Activated T-helper 1 cell treated with anti-CD3 and anti-CD28 coated beads, Interleukin-12 subunit alpha, Interleukin-12 subunit beta, Interleukin-2, Interleukin-4 antibody, amounts not matched to agents 30 ng/mL and 10 ng/mL and 1 ng/mL, durations not matched to agents 14 hours and 24 hours and 36 hours (primary cell): ENCODE measurements at places on chromosomes 13 and 19. TPM values are rescaled to one million over a fixed set of nuclear protein-coding genes. Genes with fewer than 3 reads are reported as not detected.

Gene CFAP97D2
- total RNA-seq: not detected in 2 replicates

GRCh38 chr13:111216166-111216960, 101.3 kb downstream of the ARHGEF7 start:
- H3K4me1 ChIP-seq: peaks cover 24% of the 10 kb centered on the region
- no peaks in the 10 kb centered on the region for H3K27me3 ChIP-seq
- peaks cover 19% of the 10 kb centered on the region for H3K36me3 ChIP-seq
- H3K4me3 ChIP-seq: no peak overlapping the region
- no peak overlapping the region for H3K27ac ChIP-seq

DNA sequence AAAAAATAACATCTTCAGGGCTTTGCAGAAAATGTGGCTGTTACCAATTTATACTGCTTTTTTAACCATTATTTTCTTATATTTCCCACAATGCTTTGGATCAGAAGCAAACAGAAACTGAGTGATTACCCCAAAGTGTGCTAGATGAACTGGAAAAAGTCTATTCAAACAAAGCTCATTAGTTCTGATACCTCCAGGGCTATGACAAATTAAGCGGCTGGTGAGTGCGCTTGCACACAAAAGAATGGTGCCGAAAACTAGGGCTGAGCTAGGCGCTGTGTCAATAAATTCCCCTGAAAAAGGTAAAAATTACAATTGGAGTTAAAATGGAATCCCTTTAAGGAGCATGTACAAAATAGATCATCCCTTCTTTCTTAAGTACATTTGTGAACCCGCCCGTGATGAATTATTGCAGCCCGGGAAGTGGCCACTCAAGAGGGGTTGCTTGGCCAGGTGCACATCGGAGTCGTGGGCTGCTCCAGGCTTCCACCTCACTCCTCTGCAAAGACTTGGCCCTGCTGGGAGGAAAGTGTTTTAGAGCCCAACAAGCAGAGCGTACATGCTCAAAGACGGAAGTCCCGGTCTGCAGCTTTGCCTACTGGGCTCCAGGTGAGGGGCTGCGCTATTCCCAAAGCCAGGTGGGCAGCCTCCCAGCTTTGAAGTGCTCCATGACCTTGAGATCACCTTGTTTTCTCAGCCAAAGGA, 164.0 kb upstream of the ZNF507 start:
- no peak overlapping the region for H3K27ac ChIP-seq
- no peaks in the 10 kb centered on the region for H3K4me1 ChIP-seq
- no peak for DNase-seq
- no peaks in the 10 kb centered on the region for H3K27me3 ChIP-seq
- H3K36me3 ChIP-seq: no peaks in the 10 kb centered on the region

Gene C19orf73
- total RNA-seq: 2.6 and 2.9 TPM in 2 replicates

- H3K4me1 ChIP-seq: no peaks in the 10 kb centered on the region
- DNase-seq: no peak
- H3K36me3 ChIP-seq: peaks cover 6% of the 10 kb centered on the region
Observed at GRCh38 chr13:27667946-27668345, 46.3 kb downstream of the POLR1D start.

Gene CEACAM3
- not detected in 2 replicates for total RNA-seq

DNA sequence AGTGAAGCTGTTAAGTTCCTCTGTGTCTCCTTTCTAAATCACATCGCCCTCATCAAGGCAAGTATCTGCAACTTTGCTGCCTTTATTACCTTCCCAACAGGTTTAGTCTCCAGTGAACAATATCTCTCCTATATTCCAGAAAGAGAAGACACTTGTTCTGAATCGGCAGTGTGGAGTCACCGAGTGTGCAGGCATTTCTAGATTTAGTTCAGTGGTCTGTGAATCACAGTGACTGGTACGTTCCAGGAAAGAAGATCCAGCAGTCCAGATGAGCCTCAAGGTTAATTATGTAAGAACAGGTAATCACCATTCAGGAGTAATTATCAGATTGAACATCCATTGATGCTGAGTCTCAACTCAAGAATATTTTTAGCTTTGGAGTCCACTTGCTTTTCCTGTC, 497.0 kb downstream of the FOXO1 start:
- DNase-seq: no peak
- no peaks in the 10 kb centered on the region for H3K36me3 ChIP-seq
- no peak overlapping the region for H3K27ac ChIP-seq
- H3K4me1 ChIP-seq: peaks cover 29% of the 10 kb centered on the region

Gene ZNF791
- 23.5 and 29.0 TPM in 2 replicates for total RNA-seq

- H3K27me3 ChIP-seq: peaks cover 3% of the 10 kb centered on the region
- H3K4me3 ChIP-seq: no peak overlapping the region
- DNase-seq: no peak
- no peaks in the 10 kb centered on the region for H3K36me3 ChIP-seq
- H3K27ac ChIP-seq: no peak overlapping the region
Observed at GRCh38 chr19:30497034-30497433, 124.8 kb downstream of the ZNF536 start.

DNA sequence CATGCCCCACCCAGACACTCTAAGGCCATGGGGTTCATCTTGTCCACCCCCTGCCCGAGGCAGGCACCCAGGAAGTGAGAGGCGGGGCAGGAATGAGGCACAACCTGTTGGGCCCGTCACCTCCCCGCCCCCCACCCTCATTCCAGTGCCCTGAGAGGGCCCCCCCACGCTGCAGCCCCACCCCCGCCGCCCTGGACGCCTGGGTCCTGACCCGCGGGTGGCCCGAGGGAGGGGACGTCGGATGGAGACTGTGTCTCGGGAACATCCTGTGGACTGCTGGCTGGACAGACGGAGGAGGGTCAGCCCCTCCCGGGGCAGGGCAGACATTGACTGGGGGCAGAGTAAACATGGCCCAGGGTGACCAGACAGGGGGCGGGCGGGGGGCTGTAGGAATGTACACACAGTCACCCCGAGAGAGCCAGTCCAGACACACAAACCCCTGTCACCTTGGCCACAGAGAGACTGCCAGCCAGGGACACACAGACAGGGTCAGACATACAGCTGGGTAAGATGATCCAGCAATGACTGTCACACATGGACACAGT, 7.4 kb upstream of the JUNB start:
- H3K27ac ChIP-seq: no peak overlapping the region
- H3K36me3 ChIP-seq: no peaks in the 10 kb centered on the region
- peak overlapping the region; percentile 70 for H3K4me3 ChIP-seq
- peaks cover 32% of the 10 kb centered on the region for H3K4me1 ChIP-seq

GRCh38 chr19:4497770-4498389, 20.4 kb downstream of the PLIN4 start:
- peaks cover 2% of the 10 kb centered on the region for H3K36me3 ChIP-seq
- H3K27ac ChIP-seq: no peak overlapping the region
- H3K4me3 ChIP-seq: no peak overlapping the region
- no peak for DNase-seq
- H3K4me1 ChIP-seq: no peaks in the 10 kb centered on the region

DNA sequence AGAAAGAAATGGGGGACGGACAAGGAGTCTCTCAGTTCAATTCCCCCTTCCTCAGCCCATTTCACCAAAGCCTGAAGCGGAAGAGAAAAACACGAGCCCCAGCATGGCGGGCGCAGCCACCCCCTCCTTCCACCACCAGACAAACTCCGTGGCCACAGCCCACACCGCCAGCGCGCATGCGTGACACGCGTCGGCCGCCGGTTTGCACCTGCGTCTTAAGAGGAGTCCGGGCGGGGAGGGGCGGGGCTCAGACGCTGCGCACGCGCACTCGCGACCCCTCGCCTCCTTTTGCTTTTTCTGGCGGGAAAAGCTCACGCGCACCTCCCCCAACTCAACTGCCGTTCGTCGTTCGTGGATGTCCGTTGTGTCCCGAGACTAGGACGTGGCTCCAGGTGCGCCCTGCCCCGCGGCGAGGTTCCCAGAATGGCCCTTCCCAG, at the start of gene KASH5:
Gene KASH5, plus strand, starts transcription at position 314 of the 437 bp plus-strand sequence. CDS start 2,635 bp downstream, outside the sequence.
- peaks cover 8% of the 10 kb centered on the region for H3K27me3 ChIP-seq
- H3K4me1 ChIP-seq: peaks cover 12% of the 10 kb centered on the region
- DNase-seq: peak; percentile 62
- no peak within 1 kb of the TSS for H3K4me3 ChIP-seq
- no peak within 1 kb of the TSS for H3K27ac ChIP-seq
- no peaks in the 10 kb centered on the region for H3K36me3 ChIP-seq

Gene ZSCAN1
- not detected in 2 replicates for total RNA-seq

Gene OLFM2
- 0.78 and 1.6 TPM in 2 replicates for total RNA-seq

DNA sequence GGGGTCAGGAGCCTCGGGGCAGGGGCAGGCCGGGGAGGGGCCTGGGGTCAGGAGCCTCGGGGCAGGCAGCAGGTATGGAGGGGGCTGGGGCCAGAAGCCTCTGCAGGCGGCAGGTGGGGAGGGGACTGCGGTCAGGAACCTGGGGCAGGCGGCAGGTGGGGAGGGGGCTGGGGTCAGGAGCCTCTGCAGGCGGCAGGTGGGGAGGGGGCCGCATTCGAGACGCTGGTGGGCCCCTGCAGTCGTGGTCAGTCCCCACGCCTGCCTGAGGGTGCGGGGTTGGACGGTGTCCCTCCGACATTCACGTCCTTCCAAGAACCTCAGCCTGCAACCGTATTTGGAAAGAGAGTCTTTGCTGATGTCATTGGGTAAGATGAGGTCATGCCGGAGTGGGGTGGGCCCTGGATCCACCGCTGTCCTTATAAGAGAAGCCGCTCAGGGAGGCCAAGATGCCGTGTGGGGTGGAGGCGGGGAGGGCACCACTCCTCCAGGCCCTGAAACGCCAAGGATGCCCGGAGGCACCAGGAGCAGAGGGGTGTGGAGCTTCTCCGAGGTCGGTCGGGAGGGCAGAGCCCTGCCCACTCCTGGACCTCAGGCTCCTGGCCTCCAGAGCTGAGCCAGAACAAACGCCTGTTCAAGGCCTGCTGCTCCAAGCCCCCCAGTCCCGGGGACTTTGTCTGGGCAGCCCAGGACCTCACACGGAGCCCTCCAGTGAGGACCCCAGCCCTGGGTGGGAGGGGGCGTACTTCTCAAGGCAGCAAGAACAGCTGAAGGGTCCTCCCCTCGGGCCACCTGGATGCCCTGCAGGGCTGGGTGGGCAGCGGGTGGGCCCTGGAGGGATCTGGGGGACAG, 30.1 kb downstream of the PIP5K1C start:
- no peaks in the 10 kb centered on the region for H3K27me3 ChIP-seq
- DNase-seq: no peak
- peaks cover 7% of the 10 kb centered on the region for H3K36me3 ChIP-seq
- no peaks in the 10 kb centered on the region for H3K4me1 ChIP-seq
- no peak overlapping the region for H3K4me3 ChIP-seq
- H3K27ac ChIP-seq: no peak overlapping the region

DNA sequence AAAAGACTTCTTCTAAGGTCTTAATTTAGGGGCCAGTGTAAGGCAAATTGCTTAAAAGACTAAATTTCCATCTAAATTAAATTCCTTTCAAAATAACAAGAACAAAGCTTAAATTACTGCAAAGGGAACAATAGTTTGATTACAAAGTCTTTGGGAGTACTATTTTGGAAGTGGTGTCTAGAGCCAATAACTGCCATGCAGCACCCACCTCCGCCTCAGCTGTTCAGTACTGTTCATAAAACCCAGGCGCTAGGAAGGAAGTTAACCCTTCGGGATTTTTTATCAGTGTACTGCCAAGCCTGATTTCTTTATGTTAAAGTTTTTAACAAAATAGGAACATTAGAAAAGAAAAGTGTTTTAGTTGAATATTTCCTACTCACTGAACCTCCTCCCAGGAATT, 210.1 kb downstream of the LIG4 start:
- no peaks in the 10 kb centered on the region for H3K4me1 ChIP-seq
- H3K27me3 ChIP-seq: no peaks in the 10 kb centered on the region
- no peak overlapping the region for H3K4me3 ChIP-seq
- DNase-seq: no peak
- H3K27ac ChIP-seq: no peak overlapping the region

DNA sequence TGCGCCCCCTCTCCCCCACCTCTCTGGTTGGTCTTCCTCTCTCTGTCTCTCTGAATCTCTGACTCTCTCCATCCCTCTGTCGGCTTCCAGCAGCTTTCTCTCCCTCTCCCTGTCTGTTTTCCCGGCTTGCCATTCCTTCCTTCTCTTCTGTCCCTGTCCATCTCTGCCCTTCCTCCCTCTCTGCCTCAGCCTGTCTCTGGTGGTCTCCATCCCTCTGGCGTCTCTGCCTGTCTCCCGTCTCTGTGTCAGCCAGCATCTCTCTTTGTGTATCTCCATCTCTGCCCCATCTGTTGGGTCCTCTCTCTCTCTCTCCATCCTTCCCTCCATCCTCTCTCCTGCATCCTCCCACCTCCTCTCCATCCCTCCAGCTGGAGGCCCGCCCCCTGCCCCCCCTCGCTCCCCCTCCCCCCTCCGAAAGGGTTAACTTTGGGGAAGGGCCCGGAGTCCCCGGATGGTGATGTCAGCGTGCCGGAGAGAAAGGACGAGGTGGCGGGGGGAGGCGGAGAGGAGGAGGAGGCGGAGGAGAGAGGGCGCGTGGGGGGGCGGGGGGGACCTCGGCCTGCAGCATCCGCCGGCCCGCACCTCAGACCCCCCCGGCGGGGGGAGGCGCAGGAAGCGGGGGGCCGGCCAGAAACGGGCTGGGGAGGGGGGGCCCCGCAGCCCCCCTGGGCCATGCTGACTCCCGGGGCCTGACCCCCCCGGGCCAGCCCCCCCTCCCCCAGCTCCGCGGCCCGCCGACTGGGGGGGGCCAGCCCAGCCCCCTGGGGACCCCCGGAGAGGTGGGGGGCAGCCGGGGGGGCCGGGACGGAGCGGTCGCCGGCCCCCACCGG, at the start of gene BRSK1:
Gene BRSK1, plus strand, starts transcription at position 450 of the 830 bp plus-strand sequence. CDS start 446 bp downstream, outside the sequence.
- DNase-seq: peak; percentile 34
- H3K4me3 ChIP-seq: peak within 1 kb of the TSS; percentile 66
- peaks cover 4% of the 10 kb centered on the region for H3K36me3 ChIP-seq
- H3K27ac ChIP-seq: peak within 1 kb of the TSS; percentile 41
- peaks cover 34% of the 10 kb centered on the region for H3K4me1 ChIP-seq

DNA sequence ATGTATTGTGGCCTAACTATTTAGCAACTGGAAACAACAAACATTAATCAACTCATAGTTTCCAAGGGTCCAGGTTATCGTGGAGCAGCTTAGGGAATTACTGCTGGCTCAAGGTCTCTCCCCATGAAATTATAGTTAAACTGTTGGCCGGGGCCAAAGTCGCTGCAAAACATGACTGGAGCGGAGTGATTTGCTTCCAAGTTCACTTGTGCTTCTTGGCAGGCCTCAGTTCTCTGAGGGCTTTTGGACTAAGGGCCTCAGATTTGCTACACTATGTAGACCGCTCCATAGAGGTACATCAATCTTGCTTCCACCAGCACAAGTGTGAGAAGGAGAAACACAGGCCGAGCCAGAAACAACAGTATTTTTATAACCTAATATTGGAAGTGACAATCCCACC, 9.4 kb upstream of the KBTBD7 start:
- H3K27ac ChIP-seq: no peak overlapping the region
- no peaks in the 10 kb centered on the region for H3K4me1 ChIP-seq
- H3K4me3 ChIP-seq: no peak overlapping the region
- peaks cover 7% of the 10 kb centered on the region for H3K27me3 ChIP-seq
- H3K36me3 ChIP-seq: no peaks in the 10 kb centered on the region
- DNase-seq: no peak

DNA sequence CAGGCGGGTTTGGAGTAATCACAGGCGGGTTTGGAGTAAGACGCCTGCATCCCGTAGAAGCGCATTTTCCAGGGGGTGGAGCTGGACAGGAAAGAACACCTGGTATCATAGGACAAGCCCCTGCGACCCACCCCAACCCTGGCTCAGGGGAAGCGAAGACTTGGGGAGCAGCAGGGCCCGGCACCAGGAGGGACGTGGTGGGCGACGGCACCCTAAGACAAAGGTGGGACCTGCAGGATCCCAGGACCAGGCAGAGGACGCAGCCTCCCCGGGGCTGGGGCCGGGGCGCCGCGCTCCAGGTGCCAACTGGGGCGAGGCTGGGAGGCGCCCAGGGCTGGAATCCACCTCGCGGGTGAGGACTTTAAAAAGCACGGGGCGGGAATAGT, 520 bp downstream of the ZNF600 start:
- H3K4me1 ChIP-seq: peaks cover 26% of the 10 kb centered on the region
- peak overlapping the region; percentile 63 for H3K27ac ChIP-seq
- H3K27me3 ChIP-seq: no peaks in the 10 kb centered on the region
- DNase-seq: no peak
